Natural killer cell treated with Interleukin-12 subunit alpha and Interleukin-12 subunit beta and Interleukin-15 and Interleukin-18, amount 100 ng/mL, for 72 hours (primary cell): ENCODE measurements at places on chromosomes 1 and 21. TPM values are rescaled to one million over a fixed set of nuclear protein-coding genes. Genes with fewer than 3 reads are reported as not detected.

DNA sequence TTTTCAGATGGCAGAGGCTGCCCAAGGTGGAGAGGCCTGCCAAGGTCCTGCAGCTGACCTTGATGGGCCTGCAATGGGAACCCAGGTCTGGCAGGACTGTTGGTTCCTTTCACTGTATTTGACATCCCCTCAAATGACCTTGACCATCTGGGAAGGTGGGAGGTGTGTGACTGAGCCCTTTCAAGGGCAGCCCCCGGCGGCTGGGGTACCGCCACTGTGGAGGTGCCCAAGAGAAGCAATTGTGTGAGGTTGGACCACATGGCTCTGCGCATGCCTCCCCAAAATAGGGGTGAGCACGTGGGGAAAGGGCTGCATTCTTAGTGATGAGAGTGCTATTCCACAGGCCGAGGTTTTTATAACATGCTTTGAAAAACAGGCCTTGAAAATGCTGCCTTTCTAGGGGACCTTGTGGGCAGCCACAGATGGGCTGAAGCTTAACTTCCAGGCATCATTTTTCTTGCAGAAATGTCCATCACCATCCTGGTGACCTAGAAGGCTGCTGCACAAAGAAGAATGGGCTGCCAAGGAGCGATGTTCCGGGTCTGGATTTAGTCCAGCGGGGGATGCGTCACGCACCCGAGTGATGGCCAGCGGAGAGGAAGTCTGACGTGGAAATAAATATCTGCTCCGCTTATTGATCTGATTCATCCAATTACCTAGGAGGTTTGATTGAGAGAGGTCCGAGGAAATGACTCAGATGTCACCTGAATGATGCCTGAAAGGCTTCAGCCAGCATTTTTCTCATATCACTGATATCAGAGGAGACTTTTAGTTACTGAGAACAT, 16.5 kb upstream of the UTS2 start:
- no peak for DNase-seq
- no peak overlapping the region for H3K27ac ChIP-seq
- H3K4me1 ChIP-seq, result peaks cover 3% of the 10 kb centered on the region
- no peaks in the 10 kb centered on the region for H3K27me3 ChIP-seq
- no peak overlapping the region for H3K4me3 ChIP-seq

The CENPL gene
- total RNA-seq, result 38.7 TPM

The HES3 gene
- not detected for total RNA-seq

DNA sequence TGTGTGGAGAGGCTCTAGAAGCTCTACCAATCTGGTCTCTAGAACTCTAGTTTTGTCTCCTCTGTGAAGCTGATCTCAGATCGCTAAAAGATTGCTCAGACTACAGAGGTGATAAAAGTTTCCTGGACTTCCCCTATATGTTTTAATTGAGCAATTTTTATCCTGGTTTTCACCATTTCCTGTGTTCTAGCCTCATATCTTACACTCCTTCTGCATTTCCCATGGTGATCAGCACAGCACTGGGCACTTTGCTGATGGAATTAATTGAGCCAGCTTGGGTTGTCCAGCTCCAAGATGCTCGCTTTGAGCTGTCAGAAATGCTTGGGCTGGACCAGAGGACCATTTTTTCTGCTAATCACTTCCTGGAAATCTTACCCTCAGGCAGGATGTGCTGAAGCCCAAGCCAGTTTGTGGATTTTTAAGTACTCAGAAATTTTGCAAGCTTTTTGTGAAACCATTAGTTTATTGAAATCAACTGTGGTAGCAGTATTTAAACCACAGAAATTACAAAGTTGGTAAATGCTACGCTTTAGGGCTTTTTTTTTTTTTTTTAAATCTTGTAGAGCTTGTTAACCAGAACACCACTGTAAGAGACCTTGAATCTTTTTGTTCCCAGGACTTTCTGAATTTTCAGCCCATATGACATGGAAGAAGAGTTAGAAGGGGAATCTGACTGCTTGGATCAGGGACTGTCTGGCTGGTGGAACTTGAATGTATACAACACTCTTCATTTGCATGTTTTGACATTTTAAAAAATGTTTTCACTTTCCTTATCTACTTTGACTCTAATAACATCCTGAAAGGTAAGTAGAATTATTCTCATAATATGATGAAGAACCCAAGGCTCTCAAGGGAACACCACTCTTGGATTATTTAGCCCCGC, 28.4 kb downstream of the CD48 start:
- DNase-seq, result peak; percentile 79
- H3K27ac ChIP-seq, result peak overlapping the region; percentile 100
- H3K4me3 ChIP-seq, result peak overlapping the region; percentile 92
- H3K4me1 ChIP-seq, result peaks cover 88% of the 10 kb centered on the region

DNA sequence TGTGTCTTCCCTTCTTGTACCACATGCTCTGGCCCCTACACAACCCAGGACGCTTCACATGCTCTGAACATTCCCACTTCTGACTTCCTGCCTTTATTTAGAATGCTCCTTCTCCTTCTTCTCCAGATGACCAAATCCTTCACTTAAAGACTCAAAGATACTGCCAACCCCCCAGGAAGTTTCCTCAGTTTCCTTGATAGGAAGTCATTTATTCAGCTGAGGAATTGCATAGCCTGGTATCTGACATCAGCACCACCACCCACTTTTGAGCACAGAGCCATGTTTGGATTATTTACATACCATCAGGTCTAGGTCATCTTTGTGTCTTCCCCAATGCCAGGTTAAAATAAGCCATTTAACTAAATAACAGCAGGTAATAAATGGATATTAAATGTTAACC, 42.4 kb downstream of the GFI1 start:
- H3K27me3 ChIP-seq, result no peaks in the 10 kb centered on the region
- no peak for DNase-seq
- H3K36me3 ChIP-seq, result no peaks in the 10 kb centered on the region
- no peak overlapping the region for H3K4me3 ChIP-seq
- peaks cover 6% of the 10 kb centered on the region for H3K4me1 ChIP-seq

DNA sequence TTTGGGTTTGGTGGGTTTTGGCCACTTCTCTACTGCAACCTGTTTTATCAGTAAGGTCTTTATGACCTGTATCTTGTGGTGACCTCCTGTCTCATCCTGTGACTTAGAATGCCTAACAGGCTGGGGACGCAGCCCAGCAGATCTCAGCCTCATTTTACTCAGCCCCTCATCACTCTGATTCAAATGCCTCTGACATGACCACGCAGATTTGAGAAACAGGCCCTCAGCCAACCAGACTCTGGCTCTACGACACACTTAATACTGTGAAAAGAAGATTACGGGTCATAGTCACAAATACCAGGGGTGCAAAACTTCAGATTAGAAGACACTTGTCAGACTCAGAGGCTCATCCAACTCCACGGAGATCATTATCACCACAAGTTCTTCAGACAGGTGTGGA, 28.3 kb upstream of the KIF26B start:
- H3K4me3 ChIP-seq, result no peak overlapping the region
- H3K4me1 ChIP-seq, result no peaks in the 10 kb centered on the region
- no peak overlapping the region for H3K27ac ChIP-seq
- no peak for DNase-seq
- no peaks in the 10 kb centered on the region for H3K36me3 ChIP-seq
- peaks cover 30% of the 10 kb centered on the region for H3K27me3 ChIP-seq
